Stimulated activated naive B cell treated with anti-CD40 and anti-IgM and Interleukin-4, amounts not matched to agents 10 μg/mL and 1 μg/mL and 100 μg/mL, for 72 hours (primary cell): ENCODE measurements at places on chromosomes 2 and 18.

GRCh38 chr2:165074323-165074722 is 119.0 kb upstream of the SLC38A11 start:
- H3K36me3 ChIP-seq: peaks cover 4% of the 10 kb centered on the region
- H3K4me1 ChIP-seq: no peaks in the 10 kb centered on the region
- DNase-seq: no peak
- no peak overlapping the region for H3K4me3 ChIP-seq
- no peaks in the 10 kb centered on the region for H3K27me3 ChIP-seq

DNA sequence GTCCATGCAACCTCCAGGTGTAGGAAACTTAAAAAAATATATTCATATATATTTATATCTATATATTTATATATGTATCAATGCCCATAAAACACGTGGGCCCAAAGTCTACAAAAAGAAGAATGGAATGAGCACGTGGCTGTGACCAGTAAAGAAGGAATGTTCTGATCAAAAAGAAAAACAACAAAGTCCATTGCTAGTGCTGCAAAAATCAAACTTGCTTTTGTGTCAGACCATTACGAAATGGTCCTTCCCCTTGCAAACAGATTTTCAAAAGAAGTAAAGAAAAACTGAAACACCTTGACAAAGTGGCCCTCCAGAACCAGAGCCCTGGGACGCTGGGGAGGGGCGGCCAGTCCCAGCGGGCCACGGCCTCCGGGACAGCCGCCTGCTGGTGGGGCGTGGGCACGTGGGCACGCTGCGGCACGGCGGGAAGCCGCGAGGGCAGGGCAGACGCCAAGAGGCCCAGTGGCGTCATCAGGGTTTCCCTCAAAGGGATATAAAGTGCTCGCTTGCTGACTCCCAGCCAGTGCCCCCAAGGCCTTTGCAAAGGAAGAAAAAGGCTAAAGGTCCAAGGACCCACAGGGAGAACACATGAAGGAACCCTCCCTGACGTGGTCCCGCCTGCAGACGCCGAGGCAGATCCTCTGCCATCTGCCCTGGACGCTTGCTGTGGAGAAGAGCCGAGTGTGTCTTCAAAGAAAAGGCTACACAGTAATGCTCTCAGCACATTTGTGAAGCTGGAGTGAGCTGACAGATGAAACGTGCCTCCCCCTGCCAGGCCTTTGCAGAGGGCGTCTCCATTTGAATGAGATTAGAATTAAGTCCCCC is 201.8 kb downstream of the TWIST2 start:
- no peak overlapping the region for H3K27ac ChIP-seq
- no peak for DNase-seq
- no peaks in the 10 kb centered on the region for H3K27me3 ChIP-seq

GRCh38 chr2:83234246-83234645 is 1224.8 kb downstream of the SUCLG1 start:
- no peaks in the 10 kb centered on the region for H3K27me3 ChIP-seq
- DNase-seq: no peak
- no peak overlapping the region for H3K27ac ChIP-seq

GRCh38 chr18:46167971-46168370 is 63.8 kb downstream of the HAUS1 start:
- no peaks in the 10 kb centered on the region for H3K36me3 ChIP-seq
- H3K27ac ChIP-seq: peak overlapping the region; percentile 86
- H3K4me3 ChIP-seq: peak overlapping the region; percentile 80
- no peaks in the 10 kb centered on the region for H3K27me3 ChIP-seq
- DNase-seq: peak; percentile 81
- peaks cover 44% of the 10 kb centered on the region for H3K4me1 ChIP-seq

DNA sequence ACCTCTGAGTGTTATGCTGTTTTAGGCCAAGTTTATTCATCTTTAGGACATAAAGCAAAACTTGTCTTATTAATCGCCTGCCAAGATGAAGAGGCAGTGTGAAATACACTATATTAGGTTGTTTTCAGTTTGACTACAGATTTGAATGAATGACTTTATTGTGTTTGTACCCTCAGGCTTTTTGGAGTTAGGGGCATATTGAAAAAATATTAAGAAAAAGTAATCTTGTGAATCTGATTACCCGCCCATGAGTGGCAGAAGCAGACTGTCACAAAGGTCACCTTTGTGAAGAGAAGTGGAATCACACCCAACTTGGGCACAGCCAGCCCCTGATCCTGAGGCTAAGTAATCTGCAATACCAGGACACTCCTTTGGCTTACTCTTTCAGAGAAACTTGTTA is 382.5 kb downstream of the NYAP2 start:
- DNase-seq: no peak
- no peaks in the 10 kb centered on the region for H3K36me3 ChIP-seq
- H3K27ac ChIP-seq: no peak overlapping the region
- H3K4me3 ChIP-seq: no peak overlapping the region
- H3K27me3 ChIP-seq: no peaks in the 10 kb centered on the region

GRCh38 chr2:53994818-53995808 is 24.3 kb upstream of the PSME4 start:
- H3K27me3 ChIP-seq: no peaks in the 10 kb centered on the region
- H3K36me3 ChIP-seq: peaks cover 12% of the 10 kb centered on the region
- no peak for DNase-seq
- peak overlapping the region; percentile 39 for H3K27ac ChIP-seq
- H3K4me3 ChIP-seq: peak overlapping the region; percentile 40

DNA sequence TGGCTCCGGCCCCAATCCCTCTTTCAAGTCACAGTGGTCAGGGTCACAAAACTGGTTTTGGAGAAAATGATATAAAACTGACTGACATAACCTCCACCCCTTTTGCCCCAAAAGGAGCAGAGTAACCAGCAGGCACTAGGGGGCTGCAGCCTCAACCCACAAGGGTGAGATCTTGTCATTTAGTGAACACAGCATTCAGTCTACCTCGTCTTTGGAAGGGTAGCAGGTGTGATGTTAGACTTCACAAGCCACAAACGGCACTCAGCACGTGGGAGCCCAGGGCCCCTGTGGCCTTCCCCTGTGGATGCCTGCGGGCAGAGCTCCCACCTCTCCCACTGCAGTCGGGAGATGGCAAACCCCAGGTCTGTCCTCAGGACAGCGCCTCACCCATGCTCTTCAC is 372.1 kb upstream of the MYT1L start:
- DNase-seq: no peak
- H3K27ac ChIP-seq: no peak overlapping the region
- no peaks in the 10 kb centered on the region for H3K4me1 ChIP-seq
- no peaks in the 10 kb centered on the region for H3K27me3 ChIP-seq
- H3K36me3 ChIP-seq: no peaks in the 10 kb centered on the region

GRCh38 chr2:203909974-203910373 is 26.6 kb upstream of the ICOS start:
- peaks cover 15% of the 10 kb centered on the region for H3K4me1 ChIP-seq
- no peak overlapping the region for H3K27ac ChIP-seq
- no peak overlapping the region for H3K4me3 ChIP-seq
- H3K27me3 ChIP-seq: peaks cover 11% of the 10 kb centered on the region

GRCh38 chr2:192377173-192377572 is 182.4 kb upstream of the TMEFF2 start:
- H3K4me1 ChIP-seq: no peaks in the 10 kb centered on the region
- no peaks in the 10 kb centered on the region for H3K27me3 ChIP-seq
- H3K4me3 ChIP-seq: no peak overlapping the region
- DNase-seq: no peak

- H3K4me3 ChIP-seq: peak overlapping the region; percentile 85
- no peaks in the 10 kb centered on the region for H3K36me3 ChIP-seq
- DNase-seq: no peak
- peak overlapping the region; percentile 52 for H3K27ac ChIP-seq
- peaks cover 13% of the 10 kb centered on the region for H3K27me3 ChIP-seq
Measured at GRCh38 chr18:54946149-54946581, 13.1 kb downstream of the CCDC68 start.

GRCh38 chr2:177327009-177327408 is 62.5 kb upstream of the NFE2L2 start:
- no peak overlapping the region for H3K27ac ChIP-seq
- H3K4me1 ChIP-seq: peaks cover 6% of the 10 kb centered on the region
- DNase-seq: no peak

- H3K36me3 ChIP-seq: peaks cover 5% of the 10 kb centered on the region
- DNase-seq: no peak
- no peak overlapping the region for H3K4me3 ChIP-seq
Measured at GRCh38 chr2:102513355-102513939, 40.4 kb downstream of the SLC9A4 start.

GRCh38 chr18:34492652-34493051 is 217.4 kb upstream of the DTNA start:
- DNase-seq: no peak
- no peaks in the 10 kb centered on the region for H3K36me3 ChIP-seq
- H3K4me3 ChIP-seq: no peak overlapping the region
- no peaks in the 10 kb centered on the region for H3K4me1 ChIP-seq

- peaks cover 21% of the 10 kb centered on the region for H3K4me1 ChIP-seq
- no peaks in the 10 kb centered on the region for H3K36me3 ChIP-seq
- H3K27ac ChIP-seq: peak overlapping the region; percentile 14
- DNase-seq: no peak
- H3K27me3 ChIP-seq: peaks cover under 1% of the 10 kb centered on the region
- peak overlapping the region; percentile 49 for H3K4me3 ChIP-seq
Measured at GRCh38 chr2:74816540-74817303, 17.2 kb upstream of the HK2 start.

DNA sequence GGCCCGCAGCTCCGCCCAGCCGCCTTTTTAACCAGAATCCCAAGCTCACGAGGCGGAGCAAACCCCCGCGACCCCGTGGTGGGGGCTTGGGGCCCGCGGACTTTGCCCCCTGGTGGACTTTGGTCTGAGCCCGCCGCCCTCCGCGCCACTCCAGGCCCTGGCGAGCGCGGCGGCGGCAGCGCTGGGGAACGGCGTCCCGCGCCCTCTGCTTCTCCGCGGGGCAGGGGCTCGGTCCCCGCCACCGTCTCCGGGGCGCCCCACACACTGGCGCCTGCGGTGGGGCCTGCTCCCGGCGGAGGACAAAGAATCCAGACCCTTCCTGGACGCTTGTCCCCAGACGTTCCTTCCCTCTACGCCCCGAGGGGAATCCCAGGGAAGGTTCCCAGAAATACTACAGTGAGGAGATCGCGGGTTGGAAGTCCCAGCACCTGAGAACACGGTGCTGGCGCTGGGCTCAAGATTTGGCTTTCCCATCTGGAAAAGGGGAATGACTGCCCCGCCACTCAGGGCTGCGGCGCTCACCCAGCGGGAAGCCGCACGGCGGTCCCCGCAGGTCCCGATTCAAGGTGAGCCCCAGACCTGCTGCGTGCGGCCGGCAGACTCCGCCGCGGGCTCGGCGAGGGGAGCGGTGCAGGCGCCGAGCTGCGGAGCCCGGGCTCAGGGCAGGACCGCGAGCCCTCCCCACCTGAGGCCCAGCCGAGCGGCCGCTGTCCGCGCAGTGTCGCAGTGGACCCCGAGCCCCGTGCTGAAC is at the start of gene HAAO:
Gene HAAO, minus strand, starts transcription at position 1 of the 751 bp plus-strand sequence. CDS start 47 bp downstream, outside the sequence.
- peaks cover 67% of the 10 kb centered on the region for H3K4me1 ChIP-seq
- H3K27ac ChIP-seq: peak within 1 kb of the TSS; percentile 94
- no peaks in the 10 kb centered on the region for H3K27me3 ChIP-seq
- DNase-seq: peak; percentile 39
- H3K4me3 ChIP-seq: peak within 1 kb of the TSS; percentile 88
- peaks cover 20% of the 10 kb centered on the region for H3K36me3 ChIP-seq

DNA sequence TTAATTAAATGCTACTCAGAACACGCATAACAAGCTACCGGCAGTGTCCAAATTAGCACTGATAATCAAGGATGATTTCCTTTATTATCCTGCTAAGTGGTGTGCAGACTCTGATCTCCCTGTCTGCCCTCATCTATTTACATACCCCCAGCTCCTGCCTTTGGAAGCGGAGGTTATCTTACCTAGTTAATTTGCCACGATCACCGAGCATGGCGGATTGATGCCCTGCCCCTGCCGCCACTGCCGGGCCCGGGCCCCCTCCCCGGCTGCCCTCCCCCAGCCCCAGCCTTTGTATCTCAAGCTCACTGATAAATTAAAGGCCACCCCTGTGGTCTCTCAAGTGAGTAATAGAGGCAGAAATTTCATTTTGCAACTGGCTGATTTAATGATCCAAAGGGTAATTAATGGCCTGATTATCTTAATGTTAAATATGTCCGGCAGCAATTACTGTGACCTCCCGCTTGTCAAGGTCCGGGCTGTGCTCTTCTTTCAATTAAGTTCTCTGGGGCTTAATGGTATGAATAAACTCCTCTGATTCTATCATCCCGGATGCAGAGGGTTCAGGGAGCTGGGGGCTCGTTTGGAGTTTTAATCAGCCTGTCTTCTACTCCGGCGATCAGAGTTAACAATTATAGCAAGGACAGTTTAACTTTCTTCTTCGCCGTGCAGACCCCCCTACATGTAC is 113.4 kb downstream of the GBX2 start:
- no peaks in the 10 kb centered on the region for H3K36me3 ChIP-seq
- H3K27ac ChIP-seq: no peak overlapping the region
- H3K4me1 ChIP-seq: no peaks in the 10 kb centered on the region
- no peak overlapping the region for H3K4me3 ChIP-seq

DNA sequence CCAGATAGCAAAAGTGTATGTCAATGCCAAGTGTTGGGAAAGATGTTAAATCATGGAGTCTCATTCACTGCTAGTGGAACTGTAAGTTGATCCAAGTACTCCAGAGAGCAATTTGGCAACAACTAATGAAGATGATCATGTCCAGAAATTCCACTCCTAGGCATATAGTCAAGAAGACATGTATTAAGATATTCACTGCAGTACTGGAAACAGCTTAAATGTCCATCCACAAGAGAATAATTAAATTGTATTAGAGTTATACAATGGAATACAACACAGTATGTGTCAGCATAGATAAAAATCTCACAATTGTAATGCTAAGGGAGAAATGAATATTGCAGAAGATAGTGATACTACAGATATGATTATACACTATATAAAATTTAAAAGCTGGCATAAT is 15.2 kb upstream of the LBH start:
- H3K36me3 ChIP-seq: no peaks in the 10 kb centered on the region
- no peak overlapping the region for H3K4me3 ChIP-seq
- H3K27me3 ChIP-seq: no peaks in the 10 kb centered on the region
- H3K4me1 ChIP-seq: peaks cover 10% of the 10 kb centered on the region
- no peak overlapping the region for H3K27ac ChIP-seq

DNA sequence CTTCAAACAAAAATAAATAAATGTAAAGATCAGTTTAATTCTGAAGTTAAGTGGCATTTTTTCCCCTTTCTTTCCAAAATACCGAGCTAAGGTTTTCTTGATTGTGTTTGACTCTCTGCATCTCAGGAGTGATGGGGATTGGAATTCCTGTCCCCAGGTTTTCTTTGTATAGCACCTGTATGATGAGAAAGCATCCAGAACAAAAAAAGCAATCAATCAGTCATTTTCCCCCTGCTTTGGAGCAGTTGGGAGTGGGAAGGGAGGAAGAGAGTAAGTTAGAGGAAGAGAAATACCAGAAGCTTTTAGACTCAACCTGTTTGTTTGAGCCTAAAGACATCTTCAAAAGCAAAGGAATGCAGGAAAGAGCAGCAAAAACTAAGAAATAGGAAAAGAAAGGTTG is 88.5 kb downstream of the RIF1 start:
- H3K4me3 ChIP-seq: no peak overlapping the region
- no peaks in the 10 kb centered on the region for H3K27me3 ChIP-seq
- DNase-seq: no peak
- H3K4me1 ChIP-seq: no peaks in the 10 kb centered on the region
